ENCODE measurements at places on chromosomes 3 and 15.

DNA sequence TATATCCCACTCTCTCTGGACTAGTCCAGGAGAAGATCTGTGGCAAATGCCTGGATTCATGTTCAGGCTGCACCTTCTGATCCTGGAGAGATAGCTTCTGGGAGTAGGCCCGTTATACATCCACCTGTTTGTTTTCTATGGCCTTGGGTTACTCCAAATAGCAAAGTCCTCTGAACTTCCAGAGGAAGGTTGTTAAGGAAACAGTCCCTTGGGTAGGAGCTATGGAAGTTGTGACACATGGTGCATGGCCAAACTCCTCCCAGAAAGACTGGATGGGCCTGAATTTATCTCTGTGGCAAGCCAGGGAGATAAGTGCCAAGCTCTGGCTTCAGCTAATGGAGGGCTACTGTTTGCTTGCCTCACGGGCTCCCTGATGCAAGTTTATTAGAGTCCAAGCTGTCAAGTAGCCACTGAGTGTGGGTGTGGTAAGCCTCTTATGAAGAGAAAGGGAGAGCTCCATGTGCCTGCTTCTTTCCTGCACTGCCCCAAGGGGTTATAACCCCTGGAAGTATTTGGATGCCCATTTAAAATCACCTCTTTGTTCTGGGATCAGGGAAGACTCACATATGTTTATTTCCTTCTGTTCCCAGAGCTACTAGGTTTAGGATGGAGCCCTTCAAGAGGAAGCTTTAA lies 328.7 kb upstream of the ATP11B start:
- no peak for DNase-seq

DNA sequence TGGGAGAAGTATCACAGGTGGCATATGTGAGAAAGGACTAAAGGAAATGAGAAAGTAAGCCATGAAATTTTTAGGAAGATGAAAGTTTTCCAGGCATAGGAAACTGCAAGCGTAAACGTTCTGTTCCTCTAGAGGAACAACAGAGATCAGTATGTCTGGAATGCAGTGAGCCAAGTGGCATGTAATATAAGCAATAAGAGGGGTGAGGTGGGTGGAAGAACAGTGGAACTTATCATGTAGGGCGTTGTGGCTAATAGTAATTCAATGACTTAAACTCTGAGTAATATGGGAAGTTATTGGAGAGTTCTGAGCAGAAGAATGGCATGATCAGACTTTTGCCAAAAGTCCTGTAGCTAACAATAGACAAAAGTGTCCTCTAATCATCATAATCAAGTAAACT lies 902.9 kb downstream of the EPHA3 start:
- no peak for DNase-seq

GRCh38 chr15:28915041-28915810 lies 29.5 kb downstream of the APBA2 start:
- no peak for DNase-seq

GRCh38 chr15:26095710-26096330 lies 232.7 kb upstream of the ATP10A start:
- DNase-seq: no peak

GRCh38 chr15:89009080-89009479 lies 79.2 kb upstream of the ABHD2 start:
- no peak for DNase-seq

GRCh38 chr3:177860184-177860583 lies 662.9 kb upstream of the TBL1XR1 start:
- DNase-seq: no peak

Data from D721Med (cell line).